ENCODE measurements at places on chromosomes 12 and 14. TPM values are rescaled to one million over a fixed set of nuclear protein-coding genes. Genes with fewer than 3 reads are reported as not detected.

Gene NTS
- total RNA-seq: not detected

Gene CLEC6A
- total RNA-seq: not detected

Gene YEATS4
- 54.0 TPM for total RNA-seq

Gene LRRK2
- total RNA-seq: 0.76 TPM

Gene OR8S1
- not detected for total RNA-seq

Gene PDZRN4
- not detected for total RNA-seq

Gene SDR9C7
- not detected for total RNA-seq

Gene SMCO2
- total RNA-seq: 0.32 TPM

Gene AICDA
- total RNA-seq: not detected

Gene SYNDIG1L
- total RNA-seq: not detected

GRCh38 chr12:5293773-5294172 is 138.1 kb upstream of the NTF3 start:
- no peaks in the 10 kb centered on the region for H3K36me3 ChIP-seq
- no peak overlapping the region for H3K4me3 ChIP-seq
- H3K27me3 ChIP-seq: peaks cover 4% of the 10 kb centered on the region
- DNase-seq: no peak
- no peaks in the 10 kb centered on the region for H3K4me1 ChIP-seq

- H3K36me3 ChIP-seq: peaks cover 44% of the 10 kb centered on the region
- H3K27me3 ChIP-seq: no peaks in the 10 kb centered on the region
- no peak overlapping the region for H3K4me3 ChIP-seq
- DNase-seq: no peak
Measured at GRCh38 chr14:102817318-102817717, 40.1 kb downstream of the TRAF3 start.

GRCh38 chr12:1837541-1838204 is 17.3 kb downstream of the LRTM2 start:
- peaks cover 4% of the 10 kb centered on the region for H3K4me1 ChIP-seq
- no peaks in the 10 kb centered on the region for H3K36me3 ChIP-seq
- no peak for DNase-seq
- peaks cover 7% of the 10 kb centered on the region for H3K27me3 ChIP-seq
- no peak overlapping the region for H3K4me3 ChIP-seq

DNA sequence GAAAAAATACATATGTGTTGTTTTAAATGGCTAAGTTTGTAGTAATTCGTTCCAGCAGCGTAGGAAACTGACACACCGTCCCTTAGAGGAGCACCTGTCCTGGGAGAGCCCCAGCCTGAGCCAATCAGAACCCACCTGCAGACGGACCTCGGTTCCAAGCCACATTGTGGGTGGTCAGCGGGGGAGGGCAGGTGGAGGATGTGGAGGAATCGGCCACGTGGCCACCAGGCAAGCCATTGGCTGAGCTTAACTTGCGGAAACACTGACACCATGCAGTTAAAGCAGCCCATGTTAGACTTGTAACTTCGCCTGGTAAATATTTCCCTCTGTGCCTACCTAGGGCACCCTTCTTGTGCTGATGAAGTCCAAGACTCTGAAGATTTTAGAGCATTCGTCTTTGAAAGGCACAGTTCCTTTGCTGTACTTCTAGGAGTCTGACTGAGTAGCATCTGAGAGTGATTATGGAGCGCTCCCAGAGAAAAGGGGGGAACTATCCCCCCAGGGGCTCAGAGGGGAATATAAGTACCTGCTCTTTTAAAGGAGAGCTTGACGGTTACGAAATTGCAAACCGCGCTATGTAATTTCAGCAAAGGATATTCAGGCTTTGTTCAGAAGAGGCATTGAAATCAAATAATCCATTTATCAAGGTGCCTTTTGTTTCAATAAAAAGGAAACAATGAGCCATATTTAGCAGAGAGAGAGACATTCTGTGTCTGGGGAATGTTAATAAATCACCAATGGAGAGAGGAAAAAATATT is 135.7 kb downstream of the TMEM132C start:
- no peak overlapping the region for H3K27ac ChIP-seq
- no peaks in the 10 kb centered on the region for H3K27me3 ChIP-seq
- no peaks in the 10 kb centered on the region for H3K36me3 ChIP-seq
- no peak overlapping the region for H3K4me3 ChIP-seq
- H3K4me1 ChIP-seq: no peaks in the 10 kb centered on the region

- peaks cover 82% of the 10 kb centered on the region for H3K36me3 ChIP-seq
- H3K4me3 ChIP-seq: peak overlapping the region; percentile 72
- no peaks in the 10 kb centered on the region for H3K27me3 ChIP-seq
- H3K27ac ChIP-seq: peak overlapping the region; percentile 99
Measured at GRCh38 chr14:100078997-100079725, 13.9 kb downstream of the EVL start.

DNA sequence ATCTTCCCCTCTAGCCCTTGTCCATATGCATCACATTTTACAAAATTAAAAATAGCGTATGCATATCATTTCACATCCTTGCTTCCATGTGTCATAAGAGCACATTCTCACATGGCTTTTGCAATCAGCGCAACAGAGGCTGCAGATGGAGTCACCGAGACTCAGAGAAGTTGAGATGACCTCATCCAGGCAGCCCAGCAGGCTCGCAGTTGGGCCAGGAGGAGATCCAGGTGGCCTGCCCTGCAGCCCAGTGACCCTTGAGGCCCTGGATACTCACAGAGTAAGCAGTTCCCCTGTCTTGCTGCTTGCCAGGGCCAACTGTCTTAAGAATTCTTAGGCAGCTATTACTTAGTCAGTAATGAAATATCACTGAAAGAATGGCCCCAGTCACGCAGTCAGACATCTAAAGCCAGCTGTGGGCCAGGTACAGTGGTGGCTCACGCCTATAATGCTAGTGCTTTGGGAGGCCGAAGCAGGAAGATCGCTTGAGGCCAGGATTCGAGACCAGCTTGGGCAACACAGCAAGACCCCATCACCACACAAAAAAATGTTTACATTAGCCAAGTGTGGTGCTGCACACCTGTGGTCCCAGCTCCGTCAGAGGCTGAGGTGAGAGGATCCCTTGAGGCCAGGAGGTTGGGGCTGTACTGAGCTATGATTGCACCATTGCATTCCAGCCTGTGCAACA is 9.1 kb downstream of the CAMKK2 start:
- H3K36me3 ChIP-seq: peaks cover 19% of the 10 kb centered on the region
- peaks cover 7% of the 10 kb centered on the region for H3K4me1 ChIP-seq
- DNase-seq: no peak
- H3K27ac ChIP-seq: no peak overlapping the region
- no peak overlapping the region for H3K4me3 ChIP-seq

- H3K4me3 ChIP-seq: peak overlapping the region; percentile 31
- peaks cover 54% of the 10 kb centered on the region for H3K4me1 ChIP-seq
- peak overlapping the region; percentile 85 for H3K27ac ChIP-seq
- peak; percentile 92 for DNase-seq
- no peaks in the 10 kb centered on the region for H3K27me3 ChIP-seq
Measured at GRCh38 chr12:9634177-9634803, 26.6 kb upstream of the KLRB1 start.

DNA sequence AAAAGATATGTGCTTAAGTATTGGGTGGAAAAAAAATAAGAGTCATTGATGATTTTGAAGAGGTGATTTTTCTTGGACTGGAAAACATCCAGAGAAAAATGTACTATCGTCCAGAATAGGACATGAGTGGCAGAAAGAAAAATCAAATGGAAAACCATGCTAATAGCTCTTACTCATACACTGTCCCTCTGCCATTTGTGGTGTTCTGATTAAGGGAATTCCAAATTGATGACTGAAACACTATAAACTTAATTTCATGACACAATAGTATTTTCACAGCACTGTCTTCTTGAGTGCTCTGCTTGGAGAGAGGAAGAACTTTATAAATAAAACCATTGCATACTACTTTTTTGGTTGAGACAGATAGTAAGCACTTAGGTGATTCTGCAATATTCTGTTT is 72.4 kb downstream of the USP15 start:
- no peak overlapping the region for H3K27ac ChIP-seq
- H3K4me3 ChIP-seq: no peak overlapping the region
- no peak for DNase-seq

- H3K36me3 ChIP-seq: no peaks in the 10 kb centered on the region
- H3K4me3 ChIP-seq: peak overlapping the region; percentile 68
- H3K4me1 ChIP-seq: peaks cover 11% of the 10 kb centered on the region
- no peaks in the 10 kb centered on the region for H3K27me3 ChIP-seq
- DNase-seq: peak; percentile 90
- H3K27ac ChIP-seq: peak overlapping the region; percentile 49
Measured at GRCh38 chr14:105093431-105094192, 28.4 kb upstream of the GPR132 start.

GRCh38 chr14:103819503-103820307 is 27.7 kb downstream of the PPP1R13B start:
- H3K27me3 ChIP-seq: no peaks in the 10 kb centered on the region
- peaks cover 40% of the 10 kb centered on the region for H3K4me1 ChIP-seq
- no peak overlapping the region for H3K4me3 ChIP-seq
- no peak overlapping the region for H3K27ac ChIP-seq
- DNase-seq: no peak
- no peaks in the 10 kb centered on the region for H3K36me3 ChIP-seq

DNA sequence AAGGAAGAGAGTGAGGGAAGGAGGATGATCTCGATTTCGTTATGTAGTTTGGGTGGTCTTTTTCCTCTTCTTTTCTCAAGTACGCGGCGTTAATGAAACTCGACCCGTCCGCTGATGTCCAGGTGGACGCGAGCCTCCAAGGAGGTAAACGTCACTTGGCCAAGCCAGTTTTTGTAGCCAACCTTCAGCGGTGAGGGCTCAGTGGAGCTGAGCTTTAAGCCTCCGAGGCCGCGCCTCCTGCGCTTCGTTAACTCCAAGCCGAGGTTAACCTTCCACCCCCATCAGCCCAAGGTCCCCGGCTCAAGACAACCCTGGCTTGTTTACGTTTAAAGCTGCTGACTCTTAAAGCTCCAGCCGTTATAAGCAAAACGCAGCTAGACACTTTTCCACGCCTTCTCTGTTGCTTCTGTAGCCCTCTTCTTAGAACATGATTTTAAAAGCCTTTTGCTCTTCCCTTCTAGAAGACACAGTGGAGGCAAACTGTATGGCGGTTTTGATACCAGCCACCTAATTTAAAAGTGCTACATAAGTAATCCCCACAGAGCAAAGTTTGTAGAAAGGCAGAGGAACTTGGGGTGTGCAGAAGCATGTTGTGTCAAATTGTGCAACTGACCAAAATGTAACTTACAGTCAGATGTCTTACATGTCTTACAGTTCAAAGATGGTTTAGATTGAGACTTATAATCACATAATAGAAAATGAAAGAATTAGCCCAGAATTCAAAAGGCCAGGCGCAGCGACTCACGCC is 923 bp upstream of the ITPR2 start:
- H3K36me3 ChIP-seq: peaks cover 18% of the 10 kb centered on the region
- peaks cover 30% of the 10 kb centered on the region for H3K4me1 ChIP-seq
- H3K27ac ChIP-seq: peak overlapping the region; percentile 86
- H3K27me3 ChIP-seq: no peaks in the 10 kb centered on the region

GRCh38 chr12:11202811-11203210 is 16.1 kb upstream of the TAS2R42 start:
- H3K4me1 ChIP-seq: no peaks in the 10 kb centered on the region
- H3K27ac ChIP-seq: no peak overlapping the region
- H3K36me3 ChIP-seq: peaks cover 2% of the 10 kb centered on the region
- DNase-seq: no peak
- no peak overlapping the region for H3K4me3 ChIP-seq

DNA sequence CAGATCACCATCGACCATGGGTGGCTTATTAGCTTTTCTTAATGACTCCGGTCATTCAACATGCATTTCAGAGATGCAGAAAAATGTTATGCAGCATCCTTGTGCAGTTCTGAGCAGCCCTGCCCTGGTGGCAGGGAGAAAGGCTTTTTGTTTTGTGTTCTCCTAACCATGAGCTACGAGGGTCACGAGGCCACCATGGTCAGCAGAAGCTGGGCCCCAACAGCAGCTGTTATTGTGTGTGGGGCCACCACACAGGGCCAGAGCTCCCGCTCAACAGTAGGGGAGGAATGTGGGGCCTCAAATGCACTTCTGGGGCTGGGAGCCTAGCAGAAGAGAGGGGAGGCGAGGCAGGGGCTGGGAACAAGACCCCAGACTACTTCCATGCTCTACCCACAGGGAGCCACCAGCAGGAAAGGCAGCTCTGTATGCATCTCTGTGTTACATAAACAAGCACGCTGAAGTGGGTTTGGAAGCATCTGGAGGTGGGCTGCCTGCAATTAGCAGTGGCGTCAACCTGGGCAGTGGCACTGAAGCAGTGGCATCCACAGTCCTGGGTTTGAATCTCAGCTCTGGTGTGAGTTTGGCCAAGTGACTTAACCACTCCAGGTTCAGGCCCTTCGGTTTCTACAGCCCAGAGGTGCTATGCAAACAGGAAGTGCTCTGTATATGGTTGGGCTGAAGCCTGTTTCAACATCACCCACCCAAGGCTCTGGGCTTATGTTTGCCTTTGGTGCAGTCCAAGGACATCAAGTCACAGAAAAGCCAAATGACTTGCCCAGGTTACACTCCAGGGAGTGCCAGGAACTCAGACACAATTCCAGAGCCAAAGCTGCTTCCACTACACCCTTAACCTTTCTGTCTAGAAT is 16.3 kb downstream of the GLTP start:
- no peak overlapping the region for H3K4me3 ChIP-seq
- no peaks in the 10 kb centered on the region for H3K27me3 ChIP-seq
- no peak for DNase-seq
- H3K27ac ChIP-seq: peak overlapping the region; percentile 61
- no peaks in the 10 kb centered on the region for H3K36me3 ChIP-seq

Data from activated CD8-positive, alpha-beta T cell treated with anti-CD3 and anti-CD28 coated beads for 36 hours (primary cell).